ENCODE measurements at places on chromosomes 5 and 9.

DNA sequence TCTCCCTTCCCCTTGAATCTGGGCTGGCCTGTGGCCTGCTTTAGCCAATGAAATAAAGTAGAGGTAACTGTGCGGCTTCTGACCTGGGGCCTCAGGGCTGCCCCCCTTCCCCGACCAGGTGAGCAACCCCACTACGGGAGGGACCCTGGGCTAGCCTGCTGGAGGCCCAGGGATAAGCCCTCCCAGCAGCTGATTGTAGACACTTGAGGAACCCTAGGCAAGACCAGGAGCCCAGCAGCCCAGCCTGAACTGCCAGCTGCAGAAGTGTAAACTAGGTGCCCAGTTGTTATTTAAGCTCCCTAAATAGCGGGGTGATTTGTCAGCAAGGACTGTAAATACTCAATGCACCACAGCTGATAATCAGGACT, 41.3 kb downstream of the RAPGEF1 start:
- H3K4me3 ChIP-seq: no peak overlapping the region
- H3K27me3 ChIP-seq: no peaks in the 10 kb centered on the region
- H3K36me3 ChIP-seq: no peaks in the 10 kb centered on the region
- no peak overlapping the region for H3K27ac ChIP-seq
- H3K4me1 ChIP-seq: no peaks in the 10 kb centered on the region
- no peak for DNase-seq

DNA sequence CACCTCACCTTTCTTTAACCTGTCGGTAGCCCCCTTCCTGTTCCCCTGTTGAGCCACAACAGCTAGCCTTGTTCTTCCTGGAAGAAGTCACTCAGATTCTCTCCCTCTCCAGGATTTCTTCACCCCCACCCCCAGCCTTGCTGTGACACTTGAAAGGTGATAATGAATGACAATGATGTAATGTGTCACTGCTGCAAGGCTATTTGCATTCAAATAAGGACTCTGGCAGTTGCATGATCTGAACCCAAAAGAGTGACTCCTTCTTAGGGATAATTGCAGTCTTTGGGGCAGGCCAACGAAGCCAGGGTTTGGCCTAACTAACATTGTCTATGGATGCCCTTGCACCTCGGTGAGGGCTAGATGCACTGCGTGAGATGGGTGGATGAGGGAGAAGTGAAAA, 154.4 kb upstream of the CLINT1 start:
- no peak overlapping the region for H3K27ac ChIP-seq
- H3K27me3 ChIP-seq: no peaks in the 10 kb centered on the region
- H3K4me1 ChIP-seq: no peaks in the 10 kb centered on the region
- H3K4me3 ChIP-seq: no peak overlapping the region

- no peak overlapping the region for H3K4me3 ChIP-seq
- H3K36me3 ChIP-seq: no peaks in the 10 kb centered on the region
- H3K27ac ChIP-seq: no peak overlapping the region
- H3K4me1 ChIP-seq: no peaks in the 10 kb centered on the region
These were observed 23.9 kb downstream of the GTF3C4 start for GRCh38 chr9:132694144-132694543.

- H3K36me3 ChIP-seq: no peaks in the 10 kb centered on the region
- no peak overlapping the region for H3K4me3 ChIP-seq
- no peak overlapping the region for H3K27ac ChIP-seq
- no peaks in the 10 kb centered on the region for H3K4me1 ChIP-seq
- DNase-seq: no peak
These were observed 81.2 kb downstream of the FSTL4 start for GRCh38 chr5:133531178-133531577.

DNA sequence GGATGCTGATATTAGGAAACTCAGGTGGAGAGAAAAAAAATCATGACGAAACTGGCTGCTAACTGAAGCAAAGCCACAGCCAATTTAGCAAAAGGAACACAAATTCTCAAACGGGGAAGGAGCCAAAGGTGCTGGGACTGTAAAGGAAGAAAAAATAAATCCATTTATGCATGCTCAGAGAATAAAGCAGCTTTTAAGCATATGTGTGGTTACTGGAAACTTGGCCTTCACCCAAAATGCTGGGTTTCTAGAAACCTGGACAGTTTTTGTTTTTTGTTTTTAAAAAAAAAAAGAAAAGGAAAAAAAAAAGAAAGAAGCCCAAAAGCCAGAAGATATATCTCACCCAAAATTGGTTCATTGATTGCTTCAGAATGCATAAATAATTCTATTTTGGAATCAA, 8.0 kb downstream of the WHRN start:
- H3K27me3 ChIP-seq: no peaks in the 10 kb centered on the region
- H3K36me3 ChIP-seq: no peaks in the 10 kb centered on the region
- no peak overlapping the region for H3K27ac ChIP-seq
- no peak for DNase-seq

DNA sequence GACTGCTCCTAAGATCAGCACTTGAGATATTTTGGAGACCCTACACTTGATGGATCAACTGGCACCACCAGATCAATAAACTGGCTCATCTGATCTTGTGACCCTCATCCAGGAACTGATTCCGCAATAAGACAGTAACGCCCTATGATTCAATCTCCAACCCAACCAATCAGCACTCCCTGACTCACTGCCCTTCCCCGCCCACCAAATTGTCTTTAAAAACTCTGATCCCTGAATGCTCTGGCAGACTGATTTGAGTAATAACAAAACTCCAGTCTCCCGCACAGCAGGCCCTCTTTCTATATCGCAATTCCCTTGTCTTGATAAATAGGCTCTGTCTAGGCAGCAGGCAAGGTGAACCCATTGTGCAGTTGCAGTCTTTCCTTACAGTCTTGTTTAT, 677.0 kb downstream of the LRRC70 start:
- no peak overlapping the region for H3K27ac ChIP-seq
- no peak overlapping the region for H3K4me3 ChIP-seq
- no peak for DNase-seq
- H3K27me3 ChIP-seq: no peaks in the 10 kb centered on the region
- no peaks in the 10 kb centered on the region for H3K4me1 ChIP-seq

DNA sequence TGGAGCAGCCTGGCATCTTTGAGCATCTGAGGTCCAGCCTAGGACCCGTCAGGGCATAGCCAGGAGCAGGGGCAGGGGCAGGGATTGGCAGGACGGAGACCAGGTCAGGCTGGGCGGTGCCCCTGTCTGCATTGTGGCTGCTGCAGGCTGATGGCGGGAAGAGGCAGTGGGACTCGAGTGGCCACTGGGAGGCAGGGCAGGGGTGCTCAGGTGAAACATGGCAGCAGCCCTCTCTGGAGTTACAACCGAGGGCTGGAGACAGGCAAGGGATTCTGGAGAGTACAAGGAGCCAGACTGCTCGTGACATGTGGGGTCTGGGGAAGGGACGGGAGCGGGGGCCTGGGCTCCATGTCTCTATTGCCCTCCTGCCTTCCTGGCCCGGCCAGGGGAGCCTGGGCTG, 97.4 kb upstream of the RAPGEF1 start:
- no peak for DNase-seq
- H3K36me3 ChIP-seq: no peaks in the 10 kb centered on the region
- H3K27me3 ChIP-seq: no peaks in the 10 kb centered on the region

DNA sequence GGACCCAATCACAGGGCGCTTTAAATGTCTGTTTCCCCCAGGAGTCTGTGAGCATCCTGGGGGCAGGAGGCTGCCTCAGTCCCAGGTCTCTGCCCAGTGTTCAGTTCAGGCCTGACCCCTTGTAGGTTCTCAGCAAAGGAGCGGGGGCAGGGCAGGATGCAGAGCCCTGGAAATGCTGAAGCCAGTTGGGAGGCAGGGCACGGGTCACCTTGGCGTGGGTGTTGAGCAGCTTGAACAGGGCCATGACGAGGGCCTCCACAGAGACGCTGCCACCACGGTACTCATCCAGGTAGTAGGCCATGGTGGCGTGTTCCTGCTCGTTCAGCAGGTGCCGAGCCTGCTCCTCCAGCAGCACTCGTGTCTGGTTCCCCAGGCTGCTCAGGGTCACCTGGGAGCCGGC, 36.3 kb upstream of the AKNA start:
- no peak overlapping the region for H3K27ac ChIP-seq
- H3K36me3 ChIP-seq: no peaks in the 10 kb centered on the region
- no peak for DNase-seq
- H3K4me3 ChIP-seq: no peak overlapping the region
- H3K4me1 ChIP-seq: no peaks in the 10 kb centered on the region

DNA sequence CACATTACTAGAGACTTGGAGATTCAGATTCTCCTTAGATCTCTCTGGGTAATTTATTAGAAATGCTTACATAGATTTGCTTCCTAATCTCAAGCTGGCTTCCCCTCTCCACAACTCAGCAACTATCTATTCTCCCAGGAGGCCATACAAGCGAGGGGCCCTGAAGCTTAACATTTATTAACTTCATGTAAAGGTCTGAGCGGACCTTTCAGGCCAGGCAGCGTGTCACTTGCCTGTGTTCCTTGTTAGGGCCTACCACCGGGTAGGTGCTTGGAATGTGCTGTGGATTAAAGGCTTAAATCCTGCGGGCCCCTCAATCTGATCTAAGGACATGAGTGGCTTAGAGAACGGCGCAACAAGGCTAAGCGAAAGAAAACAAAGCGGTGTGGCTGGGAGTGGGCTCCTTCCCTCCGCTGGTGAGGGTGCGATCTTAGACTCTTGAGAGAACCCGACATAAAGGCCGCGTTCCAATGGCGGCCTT, 712 bp upstream of the HSPA4 start:
- no peaks in the 10 kb centered on the region for H3K27me3 ChIP-seq
- DNase-seq: no peak
- H3K36me3 ChIP-seq: no peaks in the 10 kb centered on the region
- peaks cover 3% of the 10 kb centered on the region for H3K4me1 ChIP-seq
- peak overlapping the region; percentile 100 for H3K27ac ChIP-seq
- peak overlapping the region; percentile 94 for H3K4me3 ChIP-seq

DNA sequence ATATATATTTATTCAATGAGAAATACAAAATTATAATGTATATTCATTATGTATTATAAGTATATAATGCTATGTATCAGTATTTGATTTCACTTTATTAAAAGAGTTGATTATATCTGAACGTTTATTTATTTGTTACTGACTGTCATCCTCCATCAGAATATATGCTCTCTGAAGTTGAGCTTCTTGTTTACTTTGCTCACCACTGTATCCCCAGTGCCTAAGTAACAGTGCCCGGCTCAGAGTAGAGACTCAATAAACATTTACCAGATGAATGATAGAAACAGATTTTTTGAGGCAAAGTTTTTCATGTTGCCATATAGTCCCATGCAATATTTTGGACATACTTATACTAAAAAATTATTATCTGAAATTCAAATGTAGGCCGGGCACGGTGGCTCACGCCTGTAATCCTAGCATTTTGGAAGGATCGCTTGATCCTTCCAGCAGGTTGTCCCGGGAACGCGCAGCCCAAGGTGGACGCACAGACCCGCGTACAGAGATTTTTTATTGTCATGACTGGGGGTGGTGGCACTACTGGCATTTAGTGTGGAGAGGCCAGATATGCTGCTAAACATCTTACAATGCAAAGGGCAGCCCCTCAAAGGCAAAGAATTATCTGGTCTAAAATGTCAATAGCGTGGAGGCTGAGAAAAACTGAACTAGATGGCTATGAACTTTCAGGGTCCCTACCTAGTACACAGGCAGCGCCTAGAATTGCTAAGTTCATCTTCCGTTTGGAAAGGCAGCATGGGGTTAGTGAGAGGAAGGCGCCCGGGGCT, 761 bp upstream of the DNAJC25 start:
- peak overlapping the region; percentile 86 for H3K27ac ChIP-seq
- H3K36me3 ChIP-seq: no peaks in the 10 kb centered on the region
- H3K4me3 ChIP-seq: peak overlapping the region; percentile 94
- DNase-seq: no peak
- no peaks in the 10 kb centered on the region for H3K27me3 ChIP-seq

DNA sequence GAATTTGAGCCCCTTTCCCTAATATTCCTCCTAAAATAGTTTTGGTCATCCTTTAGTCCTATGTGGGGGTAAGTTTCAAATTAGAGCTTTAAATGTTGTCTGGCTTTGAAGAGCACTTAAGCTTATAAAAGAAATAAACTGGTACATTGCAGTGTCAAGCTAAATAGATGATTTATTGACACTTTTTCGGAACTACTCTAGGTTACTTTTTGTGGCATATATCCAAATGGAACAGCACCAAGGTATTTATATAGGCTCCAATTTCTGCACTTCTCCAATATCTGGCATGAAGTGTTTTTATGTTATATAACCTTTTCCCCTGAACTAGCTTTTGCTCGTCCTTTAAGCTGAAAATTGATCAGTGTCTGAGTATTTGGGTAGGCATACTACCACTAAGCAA, 402.5 kb downstream of the NFIB start:
- H3K4me3 ChIP-seq: no peak overlapping the region
- no peak for DNase-seq
- no peaks in the 10 kb centered on the region for H3K4me1 ChIP-seq
- H3K36me3 ChIP-seq: no peaks in the 10 kb centered on the region
- H3K27ac ChIP-seq: no peak overlapping the region
- no peaks in the 10 kb centered on the region for H3K27me3 ChIP-seq

GRCh38 chr9:74220327-74220726, 276.8 kb upstream of the RORB start:
- no peaks in the 10 kb centered on the region for H3K27me3 ChIP-seq
- DNase-seq: no peak
- H3K36me3 ChIP-seq: no peaks in the 10 kb centered on the region
- no peaks in the 10 kb centered on the region for H3K4me1 ChIP-seq
- H3K4me3 ChIP-seq: no peak overlapping the region

- no peak for DNase-seq
- peak overlapping the region; percentile 47 for H3K4me3 ChIP-seq
- peak overlapping the region; percentile 85 for H3K27ac ChIP-seq
- H3K4me1 ChIP-seq: no peaks in the 10 kb centered on the region
- H3K36me3 ChIP-seq: no peaks in the 10 kb centered on the region
These were observed 772 bp upstream of the TARS1 start for GRCh38 chr5:33439905-33440481.

GRCh38 chr5:178244576-178244975, 12.0 kb upstream of the PHYKPL start:
- peaks cover 3% of the 10 kb centered on the region for H3K4me1 ChIP-seq
- DNase-seq: no peak
- H3K36me3 ChIP-seq: no peaks in the 10 kb centered on the region
- no peaks in the 10 kb centered on the region for H3K27me3 ChIP-seq
- no peak overlapping the region for H3K27ac ChIP-seq

GRCh38 chr9:88694625-88695024, 159.6 kb downstream of the NXNL2 start:
- H3K4me1 ChIP-seq: no peaks in the 10 kb centered on the region
- no peaks in the 10 kb centered on the region for H3K27me3 ChIP-seq
- no peak for DNase-seq
- no peak overlapping the region for H3K27ac ChIP-seq
- H3K4me3 ChIP-seq: no peak overlapping the region

DNA sequence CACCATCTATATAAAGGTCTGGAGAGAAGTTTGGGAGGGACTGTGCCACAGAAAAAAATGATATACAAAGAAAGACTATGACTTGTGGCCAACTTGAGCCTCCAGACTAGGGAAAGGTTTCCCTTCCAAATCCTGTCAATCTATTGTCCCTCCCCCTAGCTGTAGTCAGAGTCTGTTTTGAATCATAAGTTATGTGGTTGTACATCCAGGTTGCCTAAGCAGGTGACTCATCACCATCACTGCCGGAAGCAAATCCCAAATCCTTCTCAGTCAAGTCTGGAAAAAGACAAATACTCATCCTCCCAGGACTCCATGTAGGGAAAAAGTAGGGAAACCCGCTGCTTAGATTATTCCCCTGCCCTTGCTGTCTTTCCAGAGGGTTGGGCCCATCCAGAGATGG, 235.7 kb downstream of the CDK5RAP2 start:
- no peaks in the 10 kb centered on the region for H3K36me3 ChIP-seq
- H3K4me3 ChIP-seq: no peak overlapping the region
- no peaks in the 10 kb centered on the region for H3K4me1 ChIP-seq
- no peaks in the 10 kb centered on the region for H3K27me3 ChIP-seq

GRCh38 chr9:99027443-99027842, 77.5 kb upstream of the TGFBR1 start:
- no peaks in the 10 kb centered on the region for H3K36me3 ChIP-seq
- H3K27ac ChIP-seq: no peak overlapping the region
- H3K27me3 ChIP-seq: no peaks in the 10 kb centered on the region

All from prostate gland (tissue), 2 donors.